NCI-H1930 (cell line): ENCODE measurements at places on chromosomes 3 and 15.

- DNase-seq, result no peak
These were observed 43.5 kb upstream of the GRIP2 start for GRCh38 chr3:14583548-14584091.

DNA sequence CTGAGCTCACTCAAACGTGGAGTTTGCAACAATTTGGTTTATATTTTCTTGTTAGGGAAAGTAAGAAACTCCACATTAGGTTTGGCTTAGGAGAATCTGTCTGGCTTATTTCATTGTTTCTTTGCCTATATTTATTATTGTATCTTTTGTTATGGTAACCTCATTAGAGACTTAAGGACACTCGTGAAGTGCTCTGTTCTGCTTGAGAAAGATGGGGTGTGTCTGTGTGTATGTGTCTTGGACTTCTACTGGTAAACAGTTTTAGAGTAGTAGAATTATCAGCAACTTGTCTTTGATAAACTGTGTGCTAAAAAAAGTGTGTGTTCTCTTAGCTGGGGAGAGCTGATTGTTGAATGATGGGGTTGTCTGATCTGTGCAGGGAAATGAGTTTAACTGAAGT lies 306.5 kb downstream of the RBMS3 start:
- no peak for DNase-seq

DNA sequence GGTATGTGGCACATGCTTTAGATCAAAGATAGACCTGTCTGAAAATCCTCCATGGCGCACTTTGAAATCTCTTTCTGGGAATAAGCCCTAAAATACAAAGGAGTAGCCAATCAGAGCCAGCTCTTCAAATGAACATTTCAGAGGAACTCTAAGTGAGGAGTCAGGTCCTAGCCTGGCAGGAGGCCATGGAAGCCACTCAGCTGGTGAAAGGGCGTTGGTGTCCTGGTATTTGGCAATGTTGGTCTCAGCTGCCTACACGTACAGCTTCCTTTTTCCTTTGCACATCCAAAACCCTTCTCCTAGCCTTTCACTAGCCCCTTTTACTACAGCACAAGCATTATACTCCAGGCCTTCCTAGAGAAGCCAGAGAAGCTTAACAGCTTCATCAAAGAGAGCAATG lies 5.5 kb downstream of the WDR73 start:
- no peak for DNase-seq

- no peak for DNase-seq
These were observed 142.2 kb downstream of the ALDH1A2 start for GRCh38 chr15:57923306-57923705.

DNA sequence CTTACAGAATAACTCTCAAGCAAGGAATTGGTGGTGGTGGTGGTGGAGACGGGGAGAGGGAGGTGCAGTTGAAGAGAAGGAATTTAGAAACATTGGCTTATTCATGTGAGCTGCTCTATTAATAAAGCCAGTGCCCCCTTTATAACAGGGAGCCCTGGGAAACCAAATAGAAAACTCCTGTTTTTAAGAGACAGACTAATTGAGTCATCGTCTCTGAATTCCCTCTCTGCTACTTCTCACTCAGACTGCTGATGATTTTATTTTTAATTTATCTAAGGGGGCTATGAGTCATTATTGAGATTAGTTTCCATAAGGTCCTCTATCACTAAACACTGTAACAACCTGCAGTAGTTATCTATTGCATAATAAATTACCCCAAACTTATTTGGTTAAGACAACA lies 145.9 kb upstream of the GALNT15 start:
- no peak for DNase-seq

DNA sequence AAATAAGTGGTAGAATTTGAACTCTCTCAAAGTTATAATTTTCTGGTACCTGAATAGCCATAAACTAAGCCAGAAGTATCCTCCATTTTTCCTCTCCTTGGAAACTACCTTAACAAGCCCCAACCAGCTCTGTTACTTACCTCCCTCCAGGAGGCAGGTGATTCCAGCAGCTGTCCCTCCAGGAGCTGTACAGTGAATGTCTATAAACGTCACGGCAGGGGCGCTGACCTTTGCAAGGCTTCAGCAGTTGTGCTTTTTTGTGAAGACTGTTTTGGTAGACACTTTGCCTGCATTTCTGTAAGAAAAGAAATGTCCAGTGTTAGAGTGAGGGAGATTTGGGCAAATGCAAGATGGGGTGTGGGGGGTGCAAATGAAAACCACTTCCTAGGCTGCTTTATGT lies 67.2 kb downstream of the LEO1 start:
- DNase-seq, result no peak

DNA sequence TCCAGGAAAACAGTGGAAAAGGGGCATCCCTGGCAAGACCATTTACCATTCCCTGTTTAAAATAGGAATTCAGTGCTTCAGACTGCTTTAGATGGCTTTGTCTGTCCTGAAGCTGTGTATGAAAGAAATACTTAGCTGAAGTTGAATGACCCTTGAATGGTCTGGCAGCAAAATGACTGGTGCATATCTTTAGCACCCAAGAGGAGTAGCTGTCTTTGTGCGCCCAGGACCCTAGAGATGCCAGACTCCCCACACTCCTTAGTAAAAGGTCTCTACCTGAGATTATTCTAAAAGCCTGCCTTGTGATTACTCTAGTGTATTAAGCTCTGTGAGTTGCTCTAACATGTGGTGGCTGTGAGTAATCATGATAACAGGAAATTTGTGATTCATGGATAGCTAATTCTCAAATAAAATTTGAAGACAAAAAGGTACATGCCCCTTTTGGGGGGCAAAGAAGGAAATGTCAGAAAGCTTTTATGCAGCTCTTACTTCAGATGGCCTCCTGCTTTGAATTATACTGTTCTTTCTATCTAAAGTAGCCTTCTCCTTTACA lies 3.2 kb downstream of the MAPKBP1 start:
- no peak for DNase-seq

- no peak for DNase-seq
These were observed 1.1 kb upstream of the EBLN2 start for GRCh38 chr3:73060302-73060723.

DNA sequence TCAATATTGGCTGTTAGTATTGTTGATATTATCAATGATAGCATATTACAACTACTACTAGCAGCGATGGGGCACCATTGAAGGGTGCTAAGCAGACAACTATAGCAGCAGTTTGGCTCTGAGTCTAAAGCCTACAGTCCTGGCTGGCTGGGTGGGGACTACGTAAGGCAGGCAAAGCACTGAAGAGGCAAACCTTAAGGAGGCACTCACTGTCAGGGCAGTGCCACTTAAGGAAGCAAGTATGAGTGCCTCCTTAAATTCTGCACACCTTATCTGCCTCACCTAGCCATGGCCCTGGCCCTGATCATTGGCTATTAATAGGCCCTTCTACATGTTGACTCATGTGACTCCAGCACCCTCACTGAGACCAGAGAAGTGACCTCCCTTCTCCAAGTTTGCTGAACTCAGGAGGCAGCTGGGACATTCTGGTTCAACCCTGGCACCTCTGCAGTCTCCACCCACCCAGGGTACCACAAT lies 20.6 kb downstream of the CDCP1 start:
- DNase-seq, result no peak

- no peak for DNase-seq
These were observed at the start of gene BHLHE40 for GRCh38 chr3:4979428-4980228. Gene BHLHE40 (plus strand): TSS chr3:4979437. CDS start chr3:4979719, 282 bp downstream.

DNA sequence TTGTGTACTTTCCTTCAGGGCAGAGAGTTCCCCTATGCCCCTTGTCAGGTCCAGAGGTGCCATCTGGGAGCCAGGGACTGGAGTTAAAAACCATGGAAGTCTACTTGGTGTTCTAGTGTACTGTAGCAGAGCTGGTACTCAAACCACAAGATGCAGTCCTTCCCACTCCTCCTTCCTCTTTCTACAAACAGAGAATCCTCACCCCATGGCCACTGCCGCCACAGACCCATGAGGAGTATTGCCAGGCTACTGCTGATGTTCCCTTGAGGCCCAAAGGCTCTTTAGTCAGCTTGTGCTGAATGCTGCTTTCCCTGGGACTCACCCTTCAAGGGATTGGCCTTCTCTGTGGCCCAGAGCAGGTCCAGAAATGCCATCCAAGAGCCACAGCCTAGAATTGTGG lies 229.2 kb upstream of the ZPLD1 start:
- DNase-seq, result no peak

GRCh38 chr3:50625231-50626182 lies 8.6 kb downstream of the MAPKAPK3 start:
- no peak for DNase-seq

DNA sequence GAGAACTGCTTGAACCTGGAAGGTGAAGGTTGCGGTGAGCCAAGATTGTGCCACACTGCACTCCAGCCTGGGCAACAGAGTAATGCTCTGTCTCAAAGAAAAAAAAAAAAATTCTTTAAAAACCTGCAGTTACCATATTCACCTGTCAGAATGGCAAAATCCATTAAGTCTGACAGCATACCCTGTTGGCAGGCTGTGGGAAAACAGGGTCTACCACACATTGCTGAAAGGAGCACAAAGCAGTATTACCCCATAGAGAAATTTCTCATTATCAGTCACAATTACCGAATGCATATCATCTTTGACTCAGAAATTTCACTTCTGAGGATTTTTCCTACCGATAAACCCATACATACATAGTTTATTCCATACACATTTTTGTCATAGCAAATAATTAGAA lies 264.1 kb upstream of the SLCO3A1 start:
- no peak for DNase-seq

GRCh38 chr3:98968824-98969223 lies 67.3 kb upstream of the DCBLD2 start:
- no peak for DNase-seq

- no peak for DNase-seq
These were observed 19.2 kb downstream of the PLD1 start for GRCh38 chr3:171790898-171791691.

DNA sequence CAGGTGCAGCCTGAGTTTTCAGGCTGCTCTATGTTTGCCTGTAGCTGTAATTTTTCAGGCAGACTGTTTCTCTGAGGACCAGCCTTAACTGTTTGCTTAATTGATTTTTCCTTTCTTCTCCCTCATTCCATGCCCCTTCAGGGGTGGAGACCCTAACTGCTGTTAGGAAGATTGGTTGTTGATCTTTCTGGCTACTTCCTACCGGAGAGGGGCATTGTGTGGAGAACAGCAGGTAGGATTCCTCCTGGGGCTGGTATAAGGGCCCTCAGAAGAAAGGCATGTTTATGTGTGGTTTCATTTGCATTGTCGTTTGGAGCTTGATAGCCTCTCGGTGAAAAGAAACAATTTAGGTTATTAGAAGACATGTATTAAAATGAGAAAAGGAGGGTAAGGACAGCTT lies 56.9 kb upstream of the GOLGA6L2 start:
- peak; percentile 87 for DNase-seq

DNA sequence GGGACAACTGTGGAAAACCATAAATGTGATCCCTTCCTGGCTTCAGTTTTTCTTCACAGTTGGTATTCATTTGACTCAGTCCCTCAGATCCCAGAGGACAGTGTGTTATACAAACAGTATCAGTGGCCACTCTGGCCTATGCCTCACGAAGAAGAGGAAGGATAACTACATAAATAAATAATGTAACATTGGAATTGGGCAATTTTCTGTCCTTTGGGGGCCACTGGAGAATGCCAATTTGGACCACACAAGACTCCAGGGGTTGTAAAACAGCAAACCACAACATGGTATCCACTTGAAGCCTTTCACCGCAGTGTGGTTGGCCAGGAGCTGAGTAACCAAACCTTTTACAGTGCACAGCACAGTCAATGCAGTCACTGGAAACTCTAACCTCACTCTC lies 1077.0 kb downstream of the ROBO2 start:
- DNase-seq, result no peak

GRCh38 chr3:62367763-62368195 lies 5.6 kb downstream of the FEZF2 start:
- DNase-seq, result no peak

- no peak for DNase-seq
These were observed 66.1 kb downstream of the LSM3 start for GRCh38 chr3:14244521-14245247.
